ENCODE measurements at places on chromosomes 3 and 15. TPM values are rescaled to one million over a fixed set of nuclear protein-coding genes. Genes with fewer than 3 reads are reported as not detected.

CNTN6 gene
- not detected for total RNA-seq

AGTR1 gene
- under 0.01 TPM for total RNA-seq

NUSAP1 gene
- total RNA-seq = 69.5 TPM

FOXL2NB gene
- total RNA-seq = not detected

NPAP1 gene
- total RNA-seq = not detected

KCNMB3 gene
- 0.65 TPM for total RNA-seq

EEF1AKMT4 gene
- total RNA-seq = 3.6 TPM

SLC9A9 gene
- 1.3 TPM for total RNA-seq

HDC gene
- not detected for total RNA-seq

PPIP5K1 gene
- 6.8 TPM for total RNA-seq

TLR9 gene
- not detected for total RNA-seq

ENTPD3 gene
- total RNA-seq = not detected

PLOD2 gene
- total RNA-seq = 480 TPM

AQP9 gene
- not detected for total RNA-seq

SEMA3G gene
- total RNA-seq = 61.1 TPM

LOXL1 gene
- total RNA-seq = 9.7 TPM

FBN1 gene
- 82.2 TPM for total RNA-seq

ALS2CL gene
- 3.9 TPM for total RNA-seq

ACTC1 gene
- total RNA-seq = not detected

TMC3 gene
- not detected for total RNA-seq

HSPBAP1 gene
- 11.6 TPM for total RNA-seq

MME gene
- 2.6 TPM for total RNA-seq

CCR9 gene
- not detected for total RNA-seq

CDHR4 gene
- not detected for total RNA-seq

RTP1 gene
- total RNA-seq = not detected

MASP1 gene
- 0.91 TPM for total RNA-seq

AHSG gene
- total RNA-seq = not detected

ZIC1 gene
- 0.61 TPM for total RNA-seq

TMEM212 gene
- not detected for total RNA-seq

All from epithelial cell of umbilical artery (primary cell).